ENCODE measurements at places on chromosomes 11 and 22. TPM values are rescaled to one million over a fixed set of nuclear protein-coding genes. Genes with fewer than 3 reads are reported as not detected.

Gene BATF2
- 0.39 TPM for total RNA-seq

Gene CNGA4
- total RNA-seq: 0.29 TPM

Gene NUMA1
- 156 TPM for total RNA-seq

Gene IFITM10
- total RNA-seq: 1.5 TPM

GRCh38 chr22:17954860-17955587 is 69.3 kb downstream of the MICAL3 start:
- no peak for DNase-seq

Data from activated T-cell treated with anti-CD3 and anti-CD28 coated beads, Interleukin-2, amount 50 U/mL, for 72 hours (primary cell).